NCI-H1417 (cell line): ENCODE measurements at places on chromosomes 3 and 15.

GRCh38 chr3:49248840-49249227 is 28.2 kb downstream of the C3orf62 start:
- DNase-seq = no peak

DNA sequence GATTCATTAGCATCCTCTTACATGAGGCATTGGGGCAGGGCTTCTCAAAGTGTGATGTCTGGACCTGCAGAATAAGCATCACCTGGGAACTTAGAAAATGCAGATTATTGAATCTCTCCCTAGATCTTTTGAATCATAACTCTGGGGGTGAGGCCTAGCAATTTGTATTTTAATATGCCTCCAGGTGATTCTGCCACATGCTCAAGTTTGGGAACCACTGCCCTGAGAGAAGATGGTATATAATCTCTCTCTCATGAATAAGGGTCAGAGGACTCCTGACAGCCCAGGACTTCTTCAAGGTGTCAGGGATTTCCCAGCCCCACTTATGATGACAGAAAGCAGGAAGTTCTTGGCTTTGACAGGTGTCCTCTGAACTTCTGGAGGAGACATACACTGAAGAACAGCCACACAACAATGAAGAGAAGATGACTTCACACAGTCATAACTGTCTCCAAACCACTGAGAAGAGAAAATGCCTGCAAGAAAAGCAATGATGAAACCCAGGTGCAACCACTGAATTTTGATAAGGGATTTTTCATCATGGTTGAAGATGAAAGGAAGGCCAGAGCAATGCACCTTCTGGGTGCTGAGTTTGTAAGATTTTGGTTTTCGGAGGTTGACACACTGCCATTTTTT is 211.9 kb upstream of the MRPL3 start:
- no peak for DNase-seq

DNA sequence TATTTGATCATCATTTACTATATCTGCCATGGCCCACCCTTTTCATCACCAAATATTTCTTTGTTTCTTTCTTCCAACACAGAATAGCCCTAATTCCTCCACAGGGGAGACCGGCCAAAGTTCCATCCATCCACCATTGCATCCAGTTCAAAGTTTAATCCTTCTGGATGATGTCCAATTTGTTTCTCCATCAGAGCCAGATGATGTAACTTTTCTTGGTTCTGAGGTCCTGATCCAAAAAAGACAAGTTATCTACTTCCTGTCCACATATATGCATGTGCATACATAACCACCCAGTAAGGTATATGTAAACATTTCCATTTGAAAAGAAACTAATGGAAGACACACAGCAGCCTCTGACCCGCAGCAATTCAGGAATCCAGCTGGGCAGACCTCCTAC is 237.3 kb downstream of the SHOX2 start:
- DNase-seq = no peak

GRCh38 chr3:120350401-120350941 is 1.3 kb upstream of the LRRC58 start:
- no peak for DNase-seq

GRCh38 chr15:88323976-88324740 is 67.6 kb upstream of the NTRK3 start:
- DNase-seq = no peak

- DNase-seq = no peak
Measured at GRCh38 chr15:32849769-32850668, 132.2 kb downstream of the GREM1 start.

- DNase-seq = no peak
Measured at GRCh38 chr3:138222131-138222941, 35.2 kb downstream of the ARMC8 start.

DNA sequence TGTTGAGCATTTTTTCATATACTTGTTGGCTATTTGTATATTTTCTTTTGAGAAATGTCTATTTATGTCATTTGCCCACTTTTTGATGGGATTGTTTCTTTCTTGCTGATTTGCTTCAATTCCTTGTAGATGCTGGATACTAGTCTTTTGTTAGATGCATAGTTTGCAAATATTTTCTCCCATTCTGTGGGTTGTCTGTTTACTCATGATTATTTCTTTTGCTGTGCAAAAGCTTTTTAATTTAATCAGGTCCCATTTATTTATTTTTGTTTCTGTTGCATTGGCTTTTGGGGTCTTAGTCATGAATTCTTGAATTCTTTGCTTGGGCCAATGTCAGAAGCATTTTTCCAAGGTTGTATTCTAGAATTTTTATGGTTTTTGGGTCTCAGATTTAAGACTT is 251.7 kb downstream of the WNT5A start:
- DNase-seq = no peak
